Ureter (tissue), 1 donor: ENCODE measurements at places on chromosomes 11 and 22.
A peak's percentile ranks its signal among the peaks of the same experiment; 100 is the strongest.

GRCh38 chr11:76823481-76824028 lies 37.2 kb upstream of the ACER3 start:
- peak; percentile 38 for DNase-seq

DNA sequence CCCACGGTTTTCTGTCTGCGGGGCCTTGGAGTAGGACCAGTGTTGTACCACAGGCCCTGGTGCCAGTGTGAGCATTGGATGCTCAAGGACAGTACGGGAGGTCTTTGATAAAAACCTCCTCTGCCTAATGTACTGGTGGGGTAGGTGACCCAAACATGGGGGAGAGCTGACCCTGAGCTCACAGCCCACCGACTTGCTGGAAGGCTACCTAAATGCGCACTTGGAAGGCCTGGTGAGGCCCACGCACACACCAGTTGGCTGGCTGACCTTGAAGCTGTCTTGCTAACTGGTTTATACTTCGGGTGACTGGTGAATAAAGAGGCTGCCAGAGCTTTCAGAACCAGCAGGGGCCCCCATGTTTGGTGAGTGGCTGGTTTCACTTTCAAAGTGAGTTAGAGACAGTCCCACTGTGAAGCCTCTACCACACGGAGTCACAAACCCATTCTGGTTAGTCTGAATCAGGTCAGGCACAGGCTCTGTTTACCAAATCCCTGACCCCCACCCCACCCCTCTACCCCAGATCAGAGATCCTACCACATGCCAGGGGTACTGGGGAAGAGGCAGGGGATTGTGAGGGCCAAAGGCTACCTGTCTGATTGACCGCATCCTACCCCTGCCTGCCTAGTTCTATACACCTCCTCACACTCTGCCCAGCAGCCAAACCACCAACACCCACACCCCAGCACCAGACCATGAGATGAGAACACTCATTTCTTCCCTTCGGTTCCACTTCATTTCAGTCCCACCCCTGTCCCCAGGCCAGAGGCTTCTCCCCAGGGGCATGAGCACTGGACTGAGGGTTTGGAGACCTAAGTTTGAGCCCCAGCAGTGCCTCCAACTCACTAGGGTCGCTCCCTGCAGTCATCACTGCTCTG lies 12.7 kb upstream of the IL2RB start:
- DNase-seq = no peak

DNA sequence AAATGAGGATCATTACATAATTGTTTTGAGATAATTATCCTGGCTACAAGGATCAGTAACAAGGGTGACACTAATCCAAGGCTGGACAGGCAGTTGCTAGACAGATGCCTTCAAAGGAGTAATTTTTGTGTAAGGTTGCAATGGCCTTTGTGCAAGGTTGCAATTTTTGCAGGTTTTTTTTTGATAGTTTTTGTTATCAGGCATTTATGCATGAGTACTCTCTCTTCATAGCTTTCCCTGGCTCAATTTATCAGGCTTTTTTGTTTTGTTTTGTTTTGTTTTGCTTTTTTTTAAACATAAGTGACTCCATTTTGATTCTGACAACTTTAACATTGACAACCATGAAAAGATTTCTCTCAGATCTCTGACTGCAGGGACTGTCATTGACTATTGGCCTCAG lies 110.2 kb downstream of the SWAP70 start:
- DNase-seq = no peak

- peak; percentile 50 for DNase-seq
These were observed 179.0 kb upstream of the LARGE1 start for GRCh38 chr22:34099278-34099677.

GRCh38 chr11:93236741-93237675 lies 39.2 kb upstream of the SLC36A4 start:
- no peak for DNase-seq

DNA sequence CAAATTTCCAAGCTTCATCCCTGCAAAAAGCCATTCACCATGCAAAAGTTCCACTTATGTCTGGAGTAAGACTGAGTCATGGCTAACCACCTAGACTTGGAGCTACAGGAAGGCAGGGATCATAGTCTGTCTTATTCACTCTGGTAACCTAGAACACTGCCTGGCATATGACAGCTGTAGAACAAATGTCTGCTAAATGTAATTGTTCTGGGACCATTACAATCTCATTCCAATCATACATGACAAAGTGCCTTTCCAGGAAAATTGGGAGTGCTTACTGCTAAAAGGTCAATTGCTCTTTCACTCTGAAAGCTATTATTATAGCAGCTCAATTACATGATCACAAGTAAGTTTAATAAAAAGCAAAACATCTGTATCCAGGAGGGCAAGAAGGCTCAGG lies 99.1 kb upstream of the CHRM4 start:
- DNase-seq = no peak

GRCh38 chr11:114880442-114880841 lies 202.1 kb downstream of the NXPE2 start:
- DNase-seq = no peak

- no peak for DNase-seq
These were observed 120.7 kb upstream of the TMEM45B start for GRCh38 chr11:129694966-129695365.

DNA sequence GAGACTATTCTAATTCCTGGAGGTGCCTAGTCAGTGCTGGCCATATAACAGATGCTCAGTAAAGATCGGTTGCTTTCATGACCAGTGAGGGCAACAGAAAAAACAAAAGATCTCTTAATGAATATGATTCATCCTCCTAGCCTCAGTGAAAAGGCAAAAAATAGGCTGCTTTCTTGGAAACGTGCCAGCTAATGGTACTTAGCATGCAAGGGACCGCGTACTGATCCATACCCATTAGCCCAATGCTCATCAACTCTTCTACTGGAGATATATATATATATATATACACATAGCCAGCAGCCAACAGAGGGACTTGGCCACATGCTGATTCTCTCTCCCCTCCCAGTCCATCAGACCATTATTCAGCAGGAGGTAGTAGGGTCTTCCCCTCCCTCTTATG lies 320.4 kb downstream of the KIRREL3 start:
- no peak for DNase-seq

DNA sequence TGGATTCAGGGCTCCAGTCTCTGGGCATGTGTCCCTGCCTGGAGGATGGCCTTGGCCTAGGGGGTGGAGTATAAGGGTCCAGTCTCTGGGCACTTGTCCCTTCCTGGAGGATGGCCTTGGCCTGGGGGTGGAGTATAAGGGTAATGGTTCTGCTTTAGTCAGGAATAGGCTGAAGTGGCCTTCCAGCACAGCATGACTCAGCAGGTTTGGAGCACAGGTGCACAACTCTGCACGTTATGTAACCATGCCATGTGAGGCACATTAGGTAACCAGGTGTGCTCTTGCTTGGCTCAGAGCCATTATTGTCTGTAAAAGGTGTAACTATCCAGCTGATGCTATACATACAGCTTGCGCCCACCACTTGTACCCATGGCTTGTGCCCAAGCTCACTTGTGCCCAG lies 48.4 kb upstream of the POLD3 start:
- no peak for DNase-seq

- peak; percentile 61 for DNase-seq
These were observed 70.5 kb upstream of the SESN3 start for GRCh38 chr11:95301474-95301873.

DNA sequence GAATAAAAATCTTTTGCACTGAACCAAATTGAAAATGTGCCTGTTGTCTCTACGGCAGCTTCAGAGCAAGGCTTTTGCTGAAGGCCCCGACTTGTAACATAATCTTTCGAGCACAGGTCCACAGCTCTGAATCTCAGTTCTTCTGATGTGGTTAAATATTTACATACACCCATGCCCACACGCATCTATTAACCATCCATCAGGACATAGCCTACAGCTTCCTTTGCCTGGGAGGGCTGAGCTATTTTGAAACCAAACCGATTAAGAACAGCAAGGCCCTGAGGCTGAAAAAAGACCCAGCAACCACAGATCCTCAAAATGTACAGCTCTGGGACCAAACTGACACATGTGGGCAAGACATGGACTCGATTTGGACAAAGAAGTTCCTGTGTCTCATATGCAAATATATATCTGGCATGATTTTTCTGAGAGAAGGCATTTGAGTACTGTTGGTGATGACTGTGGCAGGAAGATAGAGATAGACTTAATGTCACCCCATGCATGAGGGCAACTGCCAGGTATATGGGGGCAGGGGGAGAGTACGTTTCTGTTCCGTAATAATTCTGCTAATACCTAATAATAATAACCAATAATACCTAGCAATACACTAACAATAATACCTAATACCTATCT lies 322.7 kb upstream of the PLET1 start:
- no peak for DNase-seq

DNA sequence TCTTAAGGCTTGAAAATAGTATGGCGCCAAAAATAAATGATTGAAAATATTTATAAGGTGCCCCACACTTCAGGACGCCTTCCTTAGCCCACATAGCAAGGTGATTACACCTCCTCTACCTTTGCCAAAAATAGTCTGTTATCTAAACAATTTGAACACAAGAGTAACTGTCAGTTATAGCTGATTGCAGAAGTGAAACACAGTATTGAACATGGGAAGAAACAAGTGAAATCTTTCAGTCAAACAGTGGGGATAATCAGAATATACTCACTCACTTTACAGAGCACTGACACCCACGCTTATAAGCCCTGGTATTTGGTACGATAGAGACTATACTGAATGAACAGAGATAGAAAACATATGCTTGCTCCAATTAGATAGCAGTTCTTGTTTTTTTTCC lies 203.1 kb downstream of the RAB38 start:
- DNase-seq = no peak

- DNase-seq = peak; percentile 57
These were observed 12.1 kb downstream of the GATD1 start for GRCh38 chr11:765025-765801.

GRCh38 chr11:19913893-19914249 lies 201.2 kb downstream of the NAV2 start:
- DNase-seq = no peak

GRCh38 chr22:38352436-38352835 lies 35.2 kb upstream of the CSNK1E start:
- peak; percentile 36 for DNase-seq

DNA sequence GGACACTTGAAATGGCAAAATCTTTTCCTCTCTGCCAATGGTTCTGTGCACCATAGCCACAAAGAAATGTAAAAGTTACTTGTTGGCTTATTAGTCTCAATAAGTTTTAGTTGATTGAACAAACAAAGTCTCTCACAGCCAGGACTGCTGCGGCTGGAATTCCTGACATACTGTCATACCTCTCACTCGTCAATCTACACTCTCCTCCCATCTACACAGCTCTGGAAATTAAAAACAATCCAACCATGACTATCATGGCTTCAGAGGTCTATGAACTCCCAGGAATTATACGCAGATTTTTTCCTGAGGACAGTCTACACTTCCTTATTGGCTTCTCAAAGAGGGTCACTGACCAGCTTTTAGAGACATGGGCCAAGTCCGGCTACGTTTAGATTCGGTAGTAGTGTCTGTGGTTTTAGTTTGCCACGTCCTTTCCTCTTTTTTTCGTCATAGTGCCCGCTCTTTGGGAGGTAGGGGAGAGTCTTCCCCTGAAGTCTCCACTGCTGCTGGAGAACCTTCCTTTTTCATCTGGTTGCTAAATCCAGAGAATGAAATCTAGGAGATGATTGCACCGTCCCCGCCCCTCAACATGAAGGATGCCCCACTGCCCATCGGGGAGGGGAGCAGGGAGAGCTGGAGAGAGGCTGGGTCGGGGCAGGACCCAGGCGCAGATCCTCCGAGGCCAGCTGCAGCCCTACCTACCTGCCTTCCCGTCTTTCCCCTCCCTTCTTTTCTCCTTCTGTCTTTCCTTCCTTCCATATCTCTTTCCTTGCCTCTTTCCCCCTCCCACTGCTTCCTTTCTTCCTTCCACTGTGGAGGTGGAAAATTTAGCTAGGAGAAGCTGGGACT lies 1.0 kb upstream of the PLEKHB1 start:
- no peak for DNase-seq

- DNase-seq = no peak
These were observed 155.1 kb upstream of the SOX6 start for GRCh38 chr11:16511116-16512114.

DNA sequence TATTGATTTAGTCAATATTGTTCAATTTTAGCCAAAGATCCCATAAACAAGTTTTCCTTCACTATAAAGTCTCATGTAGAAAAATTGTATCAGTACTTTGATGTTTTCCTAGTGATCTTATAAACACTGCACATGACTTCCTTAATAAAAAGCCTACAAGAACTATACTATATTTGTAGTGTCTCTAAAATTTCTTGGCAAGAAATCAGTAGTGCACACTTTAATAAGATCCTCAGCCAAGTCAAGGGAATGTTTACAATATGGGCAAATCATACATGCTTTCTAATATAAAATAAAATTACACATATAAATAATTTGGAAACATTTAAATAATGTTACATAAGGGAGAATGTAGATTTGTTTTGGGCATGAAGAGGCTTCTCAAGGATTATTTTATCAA lies 203.0 kb upstream of the CCDC179 start:
- DNase-seq = no peak

DNA sequence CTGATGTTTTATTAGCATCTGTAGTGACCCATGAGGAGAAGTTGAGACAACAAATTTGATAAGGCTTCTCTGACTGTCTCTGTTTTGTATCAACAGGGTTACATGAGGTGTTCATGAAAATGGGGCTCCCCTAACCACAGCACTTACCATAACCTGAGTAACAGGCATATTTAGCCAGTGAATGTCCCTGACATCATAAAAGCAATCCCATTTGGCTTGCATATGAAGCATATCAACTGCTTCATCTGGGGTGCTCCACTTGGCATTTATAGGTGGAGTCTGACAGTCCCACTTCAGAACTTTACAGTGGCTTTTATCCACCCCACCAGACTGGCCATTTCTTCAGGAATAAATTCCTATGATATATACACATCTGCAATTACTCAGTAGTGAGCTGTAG lies 257.6 kb downstream of the LUZP2 start:
- no peak for DNase-seq

DNA sequence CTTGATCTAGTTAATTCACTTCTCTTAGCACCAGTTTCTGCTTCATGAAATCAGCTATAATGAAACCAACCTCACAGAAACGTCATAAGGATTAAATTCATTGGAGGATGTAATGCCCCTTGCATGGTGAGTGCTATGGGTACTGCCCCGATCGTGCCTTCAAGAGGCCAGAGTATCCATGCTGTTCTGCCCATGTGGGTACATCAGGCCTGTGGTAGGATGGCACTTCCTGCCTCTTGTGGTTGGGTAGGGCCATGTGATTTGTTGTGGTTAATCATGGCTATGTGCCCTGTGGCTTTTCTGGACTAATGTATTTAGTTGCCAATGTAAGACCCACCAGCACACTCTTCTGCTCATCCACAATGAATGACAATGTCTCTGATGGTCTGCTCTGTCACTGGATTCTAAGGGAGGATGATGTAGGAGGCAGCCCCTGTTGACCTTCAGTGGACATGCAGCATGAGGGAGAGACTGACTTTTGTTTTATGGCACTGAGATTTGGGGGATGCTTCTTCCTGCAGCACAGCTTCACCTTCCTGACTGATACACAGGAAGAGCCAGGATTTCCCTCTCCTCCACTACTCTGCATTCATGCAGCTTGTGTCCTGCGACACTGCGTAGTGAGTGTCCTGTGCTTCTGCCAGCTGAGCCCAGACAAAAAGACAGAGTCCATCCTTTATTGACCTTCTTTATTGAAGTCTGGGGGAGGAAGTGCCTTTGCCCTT lies 66.2 kb downstream of the DHCR7 start:
- no peak for DNase-seq

- DNase-seq = no peak
These were observed 33.5 kb upstream of the OR10W1 start for GRCh38 chr11:58301576-58301975.
